ENCODE measurements at places on chromosomes 11 and 22.

DNA sequence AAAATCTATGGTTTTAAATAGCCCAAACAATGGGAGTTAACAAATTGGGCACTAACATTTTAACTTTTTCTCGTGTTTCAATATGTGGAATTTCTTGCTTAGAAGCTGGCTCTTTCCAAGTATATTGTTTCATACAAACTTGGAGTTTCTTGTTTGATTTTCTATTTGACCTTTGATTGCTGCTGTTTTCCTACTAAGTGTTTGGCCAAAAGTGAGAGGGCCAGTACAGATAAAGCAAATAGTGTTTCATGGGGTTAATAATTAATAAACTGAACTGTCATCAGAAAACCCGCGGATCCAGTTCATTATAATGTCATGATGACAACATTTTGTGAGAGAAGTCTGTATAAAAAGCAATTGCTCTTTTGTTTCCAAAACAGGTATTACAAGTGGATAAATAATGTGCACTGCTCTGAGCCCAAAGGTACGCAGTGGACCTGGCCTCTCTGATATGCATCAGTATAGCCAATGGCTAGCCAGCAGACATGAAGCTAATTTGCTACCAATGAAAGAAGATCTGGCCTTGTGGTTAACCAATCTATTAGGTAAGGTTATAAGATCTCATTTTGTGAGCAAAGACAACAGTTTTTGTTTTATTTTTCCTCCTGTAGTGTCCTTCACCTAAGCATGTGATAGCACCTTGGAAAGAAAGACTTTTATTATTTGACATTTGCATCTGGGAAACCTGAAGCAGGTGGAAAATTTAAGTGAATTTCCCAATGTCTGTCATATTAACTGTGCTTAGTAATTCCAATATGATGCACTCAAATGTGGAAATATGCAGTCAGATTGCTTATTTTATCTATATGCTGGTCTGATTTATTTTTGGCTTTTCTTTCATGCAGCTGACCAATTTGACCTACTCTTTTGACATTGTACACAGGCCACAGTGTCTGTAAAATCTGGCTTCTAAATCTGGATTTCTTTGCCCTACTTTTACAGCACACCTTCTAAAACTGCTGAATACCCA, 8.3 kb downstream of the GAS2 start:
- no peak for DNase-seq

GRCh38 chr11:11461473-11461872, 108.4 kb upstream of the CSNK2A3 start:
- no peak for DNase-seq

DNA sequence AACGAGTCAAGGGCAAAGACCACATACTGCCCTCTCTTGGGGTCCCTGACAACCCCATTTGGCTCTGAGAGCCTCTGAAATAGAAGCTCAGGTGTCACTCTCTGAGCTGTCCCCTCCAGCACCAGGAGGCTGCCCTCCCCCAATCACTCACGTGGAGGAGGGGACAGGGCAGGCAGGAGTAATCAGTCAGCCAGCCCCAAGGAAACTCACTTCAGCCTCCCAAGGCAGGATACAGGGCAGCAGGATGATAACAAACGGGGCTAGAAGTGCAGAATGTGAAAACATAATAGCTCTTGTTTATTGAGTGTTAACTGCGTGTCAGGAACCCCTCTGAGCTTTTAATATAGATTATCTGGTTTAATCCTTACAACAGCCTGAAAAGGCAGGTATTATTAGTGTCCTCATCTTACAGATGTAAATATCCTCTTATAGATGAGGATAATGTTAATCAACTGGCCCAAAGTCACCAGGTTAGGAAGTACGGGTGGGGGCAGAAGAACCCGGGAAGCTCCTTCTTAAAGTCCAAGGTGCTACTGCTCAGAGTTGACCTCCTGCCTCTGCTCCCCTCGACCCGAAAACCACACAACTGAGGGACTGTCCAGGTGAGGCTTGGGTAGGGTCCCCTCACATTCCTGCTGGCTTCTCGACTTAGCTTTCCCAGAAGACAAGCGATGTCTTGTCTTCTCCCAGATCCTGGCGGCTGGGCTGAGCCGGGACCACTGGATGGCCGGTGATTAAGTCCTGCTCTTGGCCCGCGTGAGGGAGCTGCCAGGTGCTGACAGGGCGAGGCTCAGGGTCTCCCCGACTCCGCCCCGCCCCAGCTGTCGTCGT, 2.7 kb downstream of the CHRM4 start:
- DNase-seq = no peak

GRCh38 chr11:223026-223789, 12.9 kb downstream of the SIRT3 start:
- DNase-seq = no peak

- no peak for DNase-seq
Measured at GRCh38 chr11:115280775-115281174, 223.4 kb downstream of the CADM1 start.

- DNase-seq = no peak
Measured at GRCh38 chr22:28999510-28999909, 62.1 kb downstream of the C22orf31 start.

GRCh38 chr22:46297151-46297812, 612 bp downstream of the GTSE1 start:
- no peak for DNase-seq

DNA sequence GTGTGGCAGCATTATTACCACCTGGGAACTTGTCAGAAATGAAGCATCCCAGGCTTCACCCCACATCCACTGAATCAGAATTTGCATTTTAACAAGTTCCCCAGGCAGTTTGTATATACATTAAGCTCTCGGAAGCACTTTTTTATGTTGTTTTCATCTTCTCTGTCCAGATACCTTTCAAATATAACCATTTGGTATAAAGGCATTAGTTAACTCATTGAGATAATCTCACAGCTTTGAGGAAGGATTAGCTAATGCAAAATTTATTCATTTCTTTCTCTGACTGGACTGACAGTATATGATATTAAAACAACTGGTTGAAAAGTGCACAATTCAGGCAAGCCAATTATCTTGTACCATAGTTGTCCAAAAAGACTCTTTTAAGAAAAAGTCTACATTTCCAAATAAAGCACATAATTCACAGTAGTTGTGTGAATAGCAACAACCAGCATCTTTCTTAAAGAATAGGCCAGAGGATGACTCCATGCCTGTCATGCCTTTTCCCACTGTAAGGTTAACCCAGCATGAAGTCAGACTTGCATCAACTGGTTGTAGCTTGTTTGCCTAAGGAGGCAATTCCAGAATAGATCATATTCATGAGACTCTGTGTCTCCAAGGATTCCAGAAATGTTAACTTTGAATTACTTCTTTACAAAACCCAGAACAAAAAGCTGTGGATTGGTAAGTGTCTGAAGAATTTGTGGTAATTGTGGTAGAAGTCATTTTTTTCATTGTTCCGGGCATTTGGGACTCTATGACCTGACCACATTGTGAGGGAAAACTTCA, 254.3 kb upstream of the SESN3 start:
- DNase-seq = no peak

DNA sequence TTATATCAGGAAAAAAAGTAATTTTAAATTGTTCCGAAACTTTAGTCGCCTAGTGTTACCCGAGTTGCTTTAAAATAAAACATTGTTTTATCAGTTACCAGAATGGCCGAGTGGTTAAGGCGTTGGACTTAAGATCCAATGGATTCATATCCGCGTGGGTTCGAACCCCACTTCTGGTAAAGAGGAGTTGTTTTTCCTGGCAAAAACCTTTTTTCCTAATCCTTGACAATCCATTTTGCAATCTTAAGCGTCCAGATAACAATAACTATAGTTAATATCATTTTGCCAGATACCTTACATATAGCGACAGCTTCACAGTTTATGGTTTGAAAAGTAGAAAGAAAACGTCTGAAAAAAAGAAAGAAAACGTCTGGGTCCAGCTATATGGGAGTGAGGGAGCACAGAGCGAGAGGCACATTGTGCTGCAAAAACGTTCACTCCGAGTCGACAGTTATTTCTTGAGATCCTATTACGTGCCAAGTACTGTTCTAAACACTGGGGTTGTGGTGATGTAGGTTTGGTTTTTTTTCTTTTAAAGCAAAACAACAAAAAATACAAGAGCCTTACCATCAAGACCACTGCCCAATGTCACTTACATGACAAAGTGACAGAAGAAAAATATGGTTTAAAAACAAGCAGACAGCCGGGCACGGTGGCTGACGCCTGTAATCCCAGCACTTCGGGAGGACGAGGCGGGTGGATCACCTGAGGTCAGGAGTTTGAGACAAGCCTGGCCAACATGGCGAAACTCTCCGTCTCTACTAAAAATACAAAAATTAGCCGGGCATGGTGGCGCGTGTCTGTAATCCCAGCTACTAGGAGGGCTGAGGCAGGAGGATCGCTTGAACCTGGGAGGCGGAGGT, 40.6 kb downstream of the OR4D9 start:
- no peak for DNase-seq

DNA sequence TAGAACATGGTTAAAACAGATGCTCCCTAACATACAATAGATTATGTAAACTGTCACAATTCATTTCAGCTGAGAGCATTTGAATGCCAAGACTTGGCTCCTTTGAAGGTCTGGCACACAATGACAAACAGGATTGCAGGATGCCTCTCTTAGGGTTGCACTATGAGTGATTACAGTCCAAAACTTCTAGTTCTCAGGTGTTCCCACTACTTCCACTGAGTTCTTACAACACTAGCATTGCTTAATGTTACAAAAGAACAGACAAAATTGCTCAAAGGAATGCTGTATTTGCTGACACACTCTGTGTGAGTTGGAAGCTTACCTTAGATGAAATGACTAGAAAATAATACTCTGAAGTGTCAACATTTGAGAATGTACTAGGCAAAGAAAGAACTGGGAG, 2413.8 kb upstream of the RAG2 start:
- DNase-seq = no peak

GRCh38 chr22:25827415-25827814, 85.4 kb downstream of the MYO18B start:
- no peak for DNase-seq

- DNase-seq = no peak
Measured at GRCh38 chr11:16252373-16252772, 104.0 kb downstream of the SOX6 start.

GRCh38 chr11:41534861-41535260, 75.4 kb upstream of the LRRC4C start:
- DNase-seq = no peak
